ENCODE measurements at places on chromosomes 6 and 20.

DNA sequence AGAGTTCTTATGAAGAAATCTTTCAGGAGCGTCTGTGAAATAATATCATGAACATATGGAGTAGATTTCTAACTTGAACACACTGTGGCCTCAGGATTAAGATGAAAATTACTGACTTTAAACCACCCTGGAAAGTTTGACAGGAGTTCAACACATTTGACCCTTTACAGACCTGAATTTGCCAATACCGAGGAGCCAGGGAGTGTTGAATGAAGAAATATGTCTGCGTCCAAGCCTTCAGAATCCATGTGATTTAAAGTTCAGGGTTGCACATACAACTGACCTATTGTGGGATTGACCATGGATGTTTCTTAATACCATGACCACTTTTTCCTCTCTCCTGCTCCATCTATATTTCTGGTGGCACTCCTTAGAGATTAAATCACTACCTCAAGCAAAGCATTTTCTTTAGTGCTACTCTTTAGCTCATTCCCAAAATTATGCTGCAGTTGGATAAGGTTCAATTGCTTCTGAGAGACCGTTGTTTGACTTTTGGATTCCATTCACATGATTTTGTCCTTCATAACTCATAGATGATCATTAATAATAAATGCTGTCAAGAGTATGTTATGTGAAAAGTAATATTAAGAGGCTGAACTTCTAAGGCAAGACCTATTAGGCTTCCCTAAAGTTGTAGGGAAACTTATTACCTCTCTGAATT lies 57.4 kb downstream of the PRL start:
- DNase-seq, result no peak

DNA sequence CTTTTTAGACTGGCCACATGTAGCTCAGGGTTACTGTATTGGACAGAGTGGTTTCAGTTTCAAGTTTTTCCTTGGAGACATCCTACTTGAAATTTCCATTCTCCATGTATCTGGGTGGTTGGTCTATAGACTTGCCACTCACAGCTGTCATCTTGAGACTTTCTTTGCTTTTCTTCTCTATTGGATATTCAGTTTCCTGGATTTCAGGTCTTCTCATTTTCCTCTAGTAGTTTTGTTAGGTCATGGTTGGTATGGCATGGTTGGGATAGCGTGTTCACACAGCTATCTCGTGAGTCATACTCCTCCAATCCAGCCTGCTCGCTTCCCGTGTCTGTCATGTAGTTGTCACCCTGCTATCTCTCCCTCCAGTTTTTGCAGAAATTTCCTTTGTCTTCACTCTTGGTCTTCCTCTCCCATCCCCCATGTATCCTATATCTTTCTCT lies 48.3 kb downstream of the PTPN1 start:
- DNase-seq, result no peak

- no peak for DNase-seq
These were observed 98.3 kb downstream of the SOD2 start for GRCh38 chr6:159594750-159595117.

DNA sequence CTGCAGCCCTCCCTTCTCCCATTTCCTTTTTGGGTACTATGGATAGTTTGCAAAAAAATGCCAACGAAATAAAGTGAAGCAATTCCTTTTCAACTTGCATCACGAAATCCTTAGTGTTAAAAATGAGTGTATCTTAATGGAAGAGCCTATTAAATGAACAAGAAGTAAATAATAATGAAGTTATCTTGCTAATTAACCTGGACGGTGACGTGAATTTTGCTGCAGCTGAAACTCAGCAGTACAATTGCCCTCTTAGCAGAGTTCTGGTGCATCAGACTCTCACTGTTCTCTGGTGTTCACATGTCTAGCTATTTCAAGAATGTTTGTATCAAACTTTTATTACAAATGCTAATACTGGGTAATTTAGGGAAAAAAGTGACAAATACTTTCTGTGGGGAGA lies 119.7 kb upstream of the HDAC2 start:
- DNase-seq, result no peak

GRCh38 chr6:42564506-42564825 lies 637 bp downstream of the UBR2 start:
- no peak for DNase-seq

- no peak for DNase-seq
These were observed 51.4 kb upstream of the TNFAIP3 start for GRCh38 chr6:137815692-137816091.

GRCh38 chr6:32158052-32158451 lies 4.1 kb downstream of the PPT2 start:
- DNase-seq, result no peak

Measured in NCI-H446 (cell line).